ENCODE measurements at places on chromosomes 1 and 21.

GRCh38 chr1:216711712-216712111 lies 11.5 kb downstream of the ESRRG start:
- no peak for DNase-seq

GRCh38 chr1:203086992-203087763 lies 1.4 kb upstream of the MYOG start:
- DNase-seq = no peak

DNA sequence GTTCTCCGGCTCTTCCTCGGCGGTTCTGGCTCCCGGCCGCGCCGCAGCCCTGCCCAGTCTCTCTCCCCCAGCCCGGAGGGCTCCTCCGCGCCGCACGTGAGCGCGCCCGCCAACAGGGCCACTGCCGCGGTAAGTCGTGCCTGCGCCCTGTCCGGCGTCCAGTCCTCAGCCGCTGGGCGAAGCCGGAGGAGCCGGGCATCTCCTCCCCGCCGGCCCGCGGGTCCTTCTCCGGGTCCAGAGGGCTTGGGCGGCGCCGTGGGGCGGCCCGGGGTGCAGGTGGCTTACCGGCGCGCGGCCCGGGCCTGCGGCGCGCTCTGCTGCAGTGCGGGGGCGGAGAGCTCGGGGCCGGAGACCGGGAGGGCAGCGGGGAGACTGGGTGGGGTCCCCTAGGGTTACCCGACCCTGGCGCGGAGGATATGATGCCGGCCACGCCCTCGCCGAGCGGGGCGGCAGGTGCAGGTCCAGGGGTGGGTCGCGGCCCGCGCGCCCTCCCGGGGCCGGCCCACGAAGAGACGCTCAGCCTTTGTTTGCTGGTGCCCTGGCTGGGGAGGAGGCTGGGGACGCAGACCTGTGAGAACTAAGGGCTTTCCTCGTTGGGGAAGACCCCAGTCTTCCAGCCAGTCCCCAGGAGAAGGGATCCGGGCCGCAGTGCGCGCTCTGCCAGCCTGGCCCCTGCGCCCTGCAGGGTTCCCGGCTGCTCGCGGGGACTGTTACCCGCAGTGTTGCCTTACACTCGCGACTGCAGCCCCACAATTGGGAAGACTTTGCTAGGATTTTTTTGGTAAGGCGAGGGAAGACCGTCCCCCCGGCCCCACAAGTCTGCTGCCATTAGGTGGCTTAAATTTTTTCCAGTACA lies at the start of gene DOP1B:
TSS of gene DOP1B (plus strand) at position 10 of the 856 bp plus-strand sequence. CDS start 7,910 bp downstream, outside the sequence.
- DNase-seq = no peak

- no peak for DNase-seq
Observed at GRCh38 chr1:225694151-225694603, 41.3 kb upstream of the ENAH start.

- DNase-seq = no peak
Observed at GRCh38 chr1:6523566-6523965, 30.7 kb downstream of the NOL9 start.

- no peak for DNase-seq
Observed at GRCh38 chr1:185367218-185367617, 50.2 kb upstream of the IVNS1ABP start.

- no peak for DNase-seq
Observed at GRCh38 chr1:29960156-29960755, 723.9 kb downstream of the PTPRU start.

DNA sequence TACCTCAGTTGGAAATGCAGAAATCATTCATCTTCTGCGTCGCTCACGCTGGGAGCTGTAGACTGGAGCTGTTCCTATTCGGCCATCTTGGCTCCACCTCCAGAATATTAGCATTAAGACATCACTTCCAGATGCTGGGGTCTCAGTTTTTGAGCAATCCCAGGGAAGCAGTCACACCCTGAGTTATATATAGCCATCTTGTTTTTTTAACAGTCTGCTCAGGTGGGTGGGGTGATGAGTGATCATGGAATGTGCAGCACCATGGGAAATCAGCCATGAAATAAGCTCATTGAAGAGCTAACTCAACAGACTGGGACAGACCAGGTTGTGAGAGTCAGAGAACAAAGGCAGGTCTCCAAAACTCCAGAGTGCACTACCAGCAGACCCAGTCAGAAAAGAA lies 27.0 kb upstream of the HMGB4 start:
- DNase-seq = no peak

GRCh38 chr21:28699596-28700259 lies 292.9 kb downstream of the LTN1 start:
- DNase-seq = no peak

- no peak for DNase-seq
Observed at GRCh38 chr21:28884481-28884880, 108.2 kb downstream of the LTN1 start.

DNA sequence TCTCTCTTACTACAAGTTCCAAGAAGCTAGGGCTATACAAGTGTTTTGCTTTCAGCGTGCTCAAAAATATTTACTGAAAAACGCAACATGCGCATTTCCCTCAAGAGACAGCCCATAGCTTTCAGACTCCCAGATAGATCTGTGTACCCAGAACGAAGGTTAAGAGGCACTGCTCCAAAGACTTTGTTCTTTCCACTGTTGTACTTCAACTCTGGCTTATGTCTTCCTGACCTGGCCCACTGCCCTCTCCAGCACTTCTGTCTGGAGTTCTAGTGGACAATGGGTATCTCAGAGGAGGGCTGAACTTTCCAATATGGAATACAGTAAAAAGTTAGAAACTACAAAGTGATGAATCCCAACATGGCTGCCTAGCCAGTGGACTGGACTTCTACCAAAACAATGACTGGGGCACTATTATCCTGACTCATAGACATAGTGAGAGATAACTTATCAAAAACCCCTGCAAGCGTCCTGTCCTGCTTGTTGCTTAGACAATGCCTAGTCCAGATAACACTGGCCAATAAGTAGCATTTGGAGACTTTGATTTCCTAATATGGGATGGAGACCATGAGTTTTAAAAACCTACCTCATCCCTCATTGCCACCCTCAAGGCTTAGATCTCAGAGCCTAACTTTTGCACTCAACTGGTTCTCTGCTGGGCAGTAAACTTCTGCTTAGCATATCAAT lies 8.8 kb upstream of the ADAR start:
- no peak for DNase-seq

DNA sequence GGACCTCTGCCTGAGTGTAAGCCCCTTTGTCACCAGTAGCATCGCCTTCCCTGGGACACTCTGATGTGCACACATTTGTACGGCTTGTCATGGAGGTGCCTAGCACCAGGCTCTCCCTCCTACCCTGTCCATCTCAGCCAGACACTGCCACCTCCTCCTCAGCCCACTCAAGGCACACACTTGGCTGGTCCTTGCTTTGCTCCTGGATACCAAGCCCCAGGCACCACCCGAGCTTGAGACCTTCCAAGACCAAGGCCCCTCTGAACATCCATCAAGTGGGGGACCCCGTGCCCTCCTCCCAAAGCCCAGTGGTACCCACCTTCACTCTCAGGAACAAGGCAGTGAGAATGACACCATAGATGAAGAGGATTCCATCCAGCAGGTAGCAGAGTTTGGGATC lies 78.0 kb downstream of the CD247 start:
- DNase-seq = no peak

GRCh38 chr1:185365951-185366350 lies 48.9 kb upstream of the IVNS1ABP start:
- DNase-seq = no peak

GRCh38 chr21:41280115-41280919 lies 36.3 kb upstream of the FAM3B start:
- no peak for DNase-seq

DNA sequence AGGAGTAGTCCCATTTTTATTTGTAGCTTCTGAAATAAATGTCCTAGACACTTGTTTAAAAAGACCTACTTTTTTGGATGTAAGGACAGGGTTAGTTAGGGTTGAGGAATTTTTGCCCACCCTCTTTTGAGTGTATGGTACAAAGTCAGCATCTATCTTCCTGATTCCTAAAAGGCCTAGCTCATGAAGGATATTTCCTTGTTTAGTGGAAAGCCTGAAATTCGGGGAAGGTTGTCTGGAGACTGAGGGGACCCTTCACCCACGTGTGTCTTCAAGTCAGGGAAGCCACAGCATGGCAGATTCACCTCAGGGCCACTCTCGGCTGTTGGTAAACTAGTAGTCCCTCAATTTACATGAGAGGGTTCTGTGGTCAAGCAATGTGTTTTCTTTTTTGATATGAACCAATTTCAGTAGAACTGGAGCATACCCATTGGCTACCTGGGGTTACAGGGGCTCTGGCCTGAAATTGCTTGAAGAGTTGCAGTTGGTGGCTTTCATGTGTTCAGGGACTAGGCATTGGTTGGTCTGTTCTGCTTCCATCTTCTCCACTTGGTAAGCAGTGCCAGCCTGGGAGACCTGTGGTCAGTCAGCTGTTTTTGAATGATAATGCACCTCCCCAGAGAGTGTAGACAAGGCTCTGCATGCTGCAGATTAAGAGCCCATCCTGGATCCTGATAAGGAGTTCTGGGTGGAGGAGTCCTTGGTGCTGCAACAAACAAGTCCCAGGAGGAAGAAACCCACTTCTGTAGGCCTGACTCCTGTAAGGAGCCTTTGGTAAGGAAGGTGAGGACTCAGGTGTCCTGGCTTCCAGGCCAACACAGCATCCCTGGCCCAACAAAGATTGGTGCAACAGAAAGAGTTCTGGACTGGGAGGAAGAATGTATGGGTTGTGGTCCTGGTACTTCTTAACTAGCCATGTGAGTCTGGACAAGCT lies 6.3 kb downstream of the BTG2 start:
- DNase-seq = no peak

- DNase-seq = no peak
Observed at GRCh38 chr1:204592246-204592948, 76.2 kb downstream of the MDM4 start.

DNA sequence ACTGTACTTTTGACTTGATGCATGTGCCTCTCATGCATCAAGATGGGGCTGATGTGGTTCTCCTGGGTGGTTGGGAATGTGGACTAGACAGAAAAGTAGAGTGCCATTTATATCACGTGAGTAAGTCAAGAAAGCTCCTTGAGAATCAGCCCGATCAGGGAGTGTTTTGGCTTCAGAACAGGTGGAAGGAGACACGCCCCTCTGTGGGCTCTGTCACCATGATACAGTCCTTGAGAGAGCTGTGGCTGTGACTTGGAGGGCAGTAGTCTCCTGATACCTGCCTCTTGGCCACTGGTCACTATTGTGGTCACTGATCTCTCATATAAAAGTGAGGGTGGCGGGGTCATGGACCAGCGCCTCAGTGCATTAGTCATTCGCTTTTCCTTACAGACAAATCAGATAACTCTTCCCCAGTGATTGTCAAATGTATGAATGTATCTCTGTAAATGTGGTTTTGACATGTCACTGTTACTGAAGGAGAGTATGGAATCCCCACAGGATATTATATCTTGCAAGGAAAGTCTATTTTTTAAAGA lies 8.9 kb upstream of the C4BPB start:
- no peak for DNase-seq

DNA sequence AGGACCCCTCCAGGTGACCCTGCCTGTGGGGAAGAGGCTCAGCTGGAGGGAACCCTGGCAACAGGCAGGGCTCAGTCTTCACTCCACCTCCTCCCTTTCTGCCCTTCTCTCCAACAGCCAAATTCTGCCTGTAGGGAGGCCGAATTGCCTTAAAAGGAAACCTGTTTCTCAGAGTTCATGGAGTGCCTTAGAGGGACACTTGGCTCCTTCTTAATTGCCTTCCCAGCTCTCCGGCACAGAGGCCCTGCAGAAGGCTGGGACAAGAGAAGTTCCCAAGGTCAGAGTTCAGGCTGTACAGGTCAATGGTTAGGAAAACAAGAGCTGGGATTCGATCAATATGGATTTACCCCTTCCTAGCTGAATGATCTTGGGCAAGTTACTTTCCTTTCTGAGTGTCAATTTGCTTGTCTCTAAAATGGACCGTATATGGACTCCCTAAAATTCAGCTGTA lies 6.2 kb downstream of the CSRP1 start:
- no peak for DNase-seq

GRCh38 chr1:116122955-116123757 lies 12.0 kb downstream of the MAB21L3 start:
- no peak for DNase-seq

GRCh38 chr1:193633093-193633492 lies 446.7 kb upstream of the B3GALT2 start:
- DNase-seq = no peak

DNA sequence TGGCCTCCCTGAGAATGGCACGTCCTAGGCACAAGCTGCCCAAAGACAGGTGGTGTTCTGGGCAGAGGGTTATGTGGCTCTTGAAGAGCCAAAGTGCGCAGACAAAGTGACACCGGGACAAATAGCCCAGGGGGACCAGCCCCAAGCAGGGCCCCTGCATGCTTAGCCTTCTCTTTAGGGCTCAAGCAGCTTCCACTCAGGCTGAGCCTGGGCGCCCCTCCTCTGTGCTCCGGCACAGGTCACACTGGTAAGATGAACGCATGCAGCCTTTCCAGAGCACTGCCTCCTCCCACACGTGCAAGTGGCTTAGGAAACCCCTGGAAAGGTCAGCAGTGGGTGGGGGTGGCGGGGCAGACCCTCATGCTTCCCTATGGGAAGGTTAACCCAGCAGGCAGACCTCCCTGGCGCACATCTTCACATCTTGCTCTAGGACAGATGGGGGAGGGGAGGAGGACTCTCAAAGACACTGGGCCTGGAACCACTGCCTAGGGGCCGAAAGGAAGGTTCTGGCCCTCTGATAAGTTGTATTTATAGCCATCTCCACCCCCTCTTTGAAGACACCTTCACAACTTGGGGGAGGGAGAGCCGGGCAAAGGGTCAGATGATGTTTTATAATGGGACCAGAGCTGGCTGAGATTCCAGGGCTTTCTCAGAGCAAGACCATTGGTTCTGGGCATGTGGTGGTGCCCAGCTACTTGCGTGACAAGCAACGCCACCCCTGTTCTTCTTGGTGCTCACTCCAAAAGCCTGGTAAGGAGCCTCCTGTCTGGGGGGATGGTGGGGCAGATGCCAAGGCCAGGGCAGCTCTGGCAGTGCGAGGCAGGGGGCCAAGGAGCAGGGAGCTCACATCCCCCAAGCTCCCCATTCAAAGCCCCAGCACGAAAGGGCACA lies 5.5 kb downstream of the KLHL21 start:
- no peak for DNase-seq

DNA sequence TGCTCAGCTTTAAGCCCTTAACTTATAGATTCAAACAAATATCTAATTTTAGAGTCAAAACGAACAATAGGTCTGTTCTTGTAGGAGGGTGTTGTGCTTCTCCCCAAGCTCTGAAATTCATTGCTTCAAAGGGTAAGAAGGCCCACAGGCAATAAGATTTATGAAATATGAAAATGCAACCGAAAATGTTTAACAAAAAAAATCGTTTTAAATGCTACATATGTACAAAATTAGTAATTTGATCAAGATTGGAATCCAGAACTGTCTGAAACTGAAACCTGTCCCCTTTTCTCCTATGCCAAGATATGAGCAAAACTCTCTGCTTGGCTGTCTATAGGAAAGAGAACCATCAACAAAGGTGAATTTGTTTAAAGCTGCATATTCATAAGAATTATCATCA lies 534.3 kb downstream of the PLPP3 start:
- no peak for DNase-seq

DNA sequence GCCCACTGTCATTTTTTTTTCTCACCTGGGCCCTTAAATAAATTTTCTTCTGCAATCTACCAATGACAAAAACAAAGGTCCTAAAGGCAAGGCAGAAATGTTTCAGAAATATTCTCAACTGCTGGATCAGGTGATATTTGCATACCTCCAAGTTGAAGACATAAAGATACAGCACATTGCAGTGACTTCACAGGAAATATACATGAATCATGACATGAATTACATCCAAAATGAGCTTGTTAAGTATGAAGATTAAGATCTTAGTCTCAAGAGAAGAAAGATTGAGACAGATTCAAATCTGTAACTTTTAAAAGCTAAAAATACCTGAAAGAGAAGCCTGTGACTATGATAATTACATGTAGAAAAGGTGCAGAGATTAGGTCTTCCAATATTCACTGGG lies 207.8 kb downstream of the SIPA1L2 start:
- no peak for DNase-seq
